Kidney (tissue), 22 donors: ENCODE measurements at places on chromosomes 3 and 15. TPM values are rescaled to one million over a fixed set of nuclear protein-coding genes. Genes with fewer than 3 reads are reported as not detected.

Gene LRRN1
- 1.4 TPM for total RNA-seq

Gene CIB2
- 13.7 TPM for total RNA-seq

Gene SNURF
- total RNA-seq = 19.1 TPM

Gene TMEM40
- not detected for total RNA-seq

Gene KY
- total RNA-seq = 0.50 TPM

GRCh38 chr15:28993720-28994053 lies 107.9 kb downstream of the APBA2 start:
- DNase-seq = no peak

DNA sequence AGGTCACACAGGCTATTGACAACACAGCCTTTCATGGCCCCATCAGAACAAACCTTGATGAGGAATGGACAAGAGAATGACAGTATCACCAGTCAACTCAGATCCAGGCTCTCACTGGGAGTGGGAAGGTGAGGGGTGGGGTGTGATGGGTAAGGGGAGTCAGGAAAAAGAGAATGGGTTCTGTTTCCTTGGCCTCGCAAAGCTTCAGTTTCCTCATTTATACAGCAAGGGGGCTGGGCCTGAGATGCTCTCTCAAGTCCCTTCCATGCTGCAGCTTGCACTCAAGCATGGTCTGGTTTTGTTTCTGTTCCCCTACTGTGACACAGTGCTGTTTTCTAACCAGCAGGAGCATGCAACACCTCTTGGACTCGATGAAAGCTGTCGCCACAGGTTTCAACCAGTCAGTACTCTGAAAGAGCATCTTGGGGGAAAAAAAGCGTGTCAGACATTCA lies 65.7 kb upstream of the IL12A start:
- no peak for DNase-seq

DNA sequence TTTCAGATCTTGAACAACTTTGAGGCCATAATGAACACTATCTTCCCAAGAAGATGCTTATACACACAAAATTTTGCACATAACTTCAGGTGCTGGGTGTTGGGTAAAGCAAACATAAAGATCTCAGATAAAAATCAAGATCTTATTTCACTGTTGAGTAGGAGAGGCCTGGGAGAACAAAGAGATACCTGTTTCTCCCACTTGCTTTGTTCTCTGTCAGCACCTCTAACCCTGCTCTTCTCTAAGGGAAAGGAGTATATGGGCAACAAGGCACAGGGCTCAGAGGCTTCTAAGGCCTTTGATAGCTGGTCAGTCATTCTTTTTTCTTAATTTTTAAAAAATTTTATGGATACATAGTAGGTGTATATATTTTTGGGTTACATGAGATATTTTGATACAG lies 3.6 kb upstream of the GK5 start:
- no peak for DNase-seq

- DNase-seq = no peak
These were observed 1.4 kb upstream of the TGFBR2 start for GRCh38 chr3:30605005-30605404.

DNA sequence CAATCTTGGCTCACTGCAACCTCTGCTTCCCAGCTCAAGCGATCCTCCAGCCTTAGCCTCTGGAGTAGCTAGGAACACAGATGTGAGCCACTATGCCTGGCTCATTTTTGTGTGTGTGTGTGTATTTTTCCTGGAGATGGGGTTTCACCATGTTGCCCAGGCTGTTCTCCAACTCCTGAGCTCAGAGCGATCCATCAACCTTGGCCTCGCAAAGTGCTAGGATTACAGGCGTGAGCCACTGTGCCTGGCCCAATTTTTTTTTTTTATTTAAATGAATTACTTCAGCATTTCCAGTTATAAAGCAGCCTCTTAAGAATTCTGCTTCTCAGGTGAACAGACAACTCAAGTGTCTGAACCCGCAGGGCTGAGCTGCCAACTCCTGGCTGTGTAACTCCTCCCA lies 20.1 kb upstream of the ST3GAL6 start:
- DNase-seq = no peak

DNA sequence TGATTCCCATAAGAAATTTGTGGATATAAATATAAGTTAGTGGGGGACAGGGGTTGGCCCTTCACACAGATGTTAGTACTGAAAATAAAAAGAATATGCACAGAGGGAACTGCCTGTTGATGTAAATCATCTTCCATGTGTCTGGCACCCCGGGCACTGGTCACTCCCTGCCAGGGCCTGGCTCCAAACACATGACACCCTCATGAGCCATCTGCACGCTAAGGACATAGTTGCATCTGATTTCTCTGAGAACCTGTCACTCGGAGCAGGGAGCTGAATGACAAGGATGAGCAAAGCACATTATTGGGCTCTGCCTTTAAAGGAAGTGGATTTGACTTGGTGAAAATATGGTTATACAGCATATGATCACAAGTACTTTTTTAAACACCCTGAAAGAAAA lies 66.2 kb upstream of the TSC22D2 start:
- DNase-seq = no peak

DNA sequence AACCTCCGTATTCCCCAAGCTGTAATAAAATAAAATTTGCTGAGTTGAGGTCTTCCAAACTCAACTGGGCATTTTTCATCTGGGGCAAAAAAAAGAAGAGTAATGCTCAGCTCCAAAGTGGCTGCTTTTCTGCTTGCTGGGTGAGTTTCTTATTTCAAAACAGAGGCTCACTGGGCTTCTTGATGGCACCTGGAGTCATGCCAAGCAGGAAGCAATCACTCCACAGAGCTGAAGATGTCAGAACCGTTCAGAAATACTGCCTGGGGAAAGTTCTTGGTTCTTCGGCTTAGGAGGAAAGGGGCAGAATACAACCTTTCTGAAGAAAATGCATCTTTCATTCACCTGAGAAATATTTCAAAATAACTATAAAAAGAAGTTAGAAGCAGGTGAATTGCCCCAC lies 4.1 kb downstream of the CCR9 start:
- DNase-seq = peak; percentile 52

- DNase-seq = no peak
These were observed 89.0 kb downstream of the AP4E1 start for GRCh38 chr15:50997371-50998051.

DNA sequence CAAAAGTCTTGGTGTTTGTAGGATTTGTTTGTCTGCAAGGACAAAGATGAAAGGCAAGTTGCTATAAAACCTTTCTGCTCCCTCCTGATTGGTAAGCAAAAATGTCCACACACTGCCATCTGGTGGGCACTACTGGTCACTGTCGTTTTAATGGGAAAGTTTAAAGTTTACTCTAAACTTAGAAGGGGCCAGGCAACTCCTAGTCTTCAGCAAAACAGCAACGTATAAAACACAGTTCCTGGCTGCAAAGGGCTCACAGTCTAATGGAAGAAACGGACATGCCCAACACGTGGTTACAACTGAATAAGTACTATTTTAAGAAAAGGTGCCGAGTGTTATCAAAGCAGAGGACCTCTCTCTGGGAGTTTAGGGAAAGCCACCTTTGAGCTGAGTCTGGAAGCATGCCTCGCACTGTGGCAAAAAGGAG lies 23.7 kb upstream of the TPRG1 start:
- DNase-seq = peak; percentile 84

DNA sequence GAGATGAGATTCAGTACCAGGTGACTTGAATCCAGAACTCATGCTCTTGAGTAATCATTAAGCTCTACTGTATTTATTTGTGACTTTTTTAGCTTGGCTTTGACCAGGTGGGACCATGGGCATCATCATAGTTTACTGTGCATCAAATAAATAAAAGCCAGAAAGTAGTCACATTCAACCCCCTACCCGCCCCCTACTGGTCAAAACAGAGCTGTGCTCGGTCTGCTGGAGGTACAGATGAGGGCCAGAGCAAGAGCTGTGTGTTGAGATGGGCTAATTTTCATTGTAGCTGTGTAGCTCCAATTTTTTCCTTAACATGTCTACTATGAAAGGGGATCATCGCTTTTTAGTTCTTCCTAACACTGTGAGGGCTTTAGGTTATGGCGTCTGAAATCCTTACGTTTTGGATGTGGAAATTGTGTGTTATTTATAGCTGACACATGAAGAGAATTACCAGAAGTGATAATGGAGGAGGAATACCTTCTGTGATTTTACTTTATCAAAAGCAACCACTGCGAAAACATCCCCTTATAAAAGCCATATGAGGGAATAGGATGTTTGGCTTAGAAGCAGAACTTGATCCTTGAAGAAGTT lies 375.1 kb downstream of the PTPRG start:
- no peak for DNase-seq

- DNase-seq = no peak
These were observed 63.3 kb downstream of the SENP2 start for GRCh38 chr3:185649414-185649813.
